ENCODE measurements at places on chromosomes 5 and 9. TPM values are rescaled to one million over a fixed set of nuclear protein-coding genes. Genes with fewer than 3 reads are reported as not detected.

SIL1 gene
- 24.4 TPM for total RNA-seq

CDKN2A gene
- not detected for total RNA-seq

SPATA31A5 gene
- total RNA-seq: not detected

CARTPT gene
- total RNA-seq: not detected

TAF11L10 gene
- not detected for total RNA-seq
